PC-9 (cell line): ENCODE measurements at places on chromosomes 16 and 17. TPM values are rescaled to one million over a fixed set of nuclear protein-coding genes. Genes with fewer than 3 reads are reported as not detected.

MYH13 gene
- total RNA-seq = not detected in 2 replicates

CCDC92B gene
- 1.9 and 3.0 TPM in 2 replicates for total RNA-seq

HSD17B1 gene
- total RNA-seq = 0.90 and 1.3 TPM in 2 replicates

SPATA32 gene
- total RNA-seq = 0.35 and 0.48 TPM in 2 replicates

TEKT1 gene
- 0.50 and 0.61 TPM in 2 replicates for total RNA-seq

- DNase-seq = no peak
- peaks cover 52% of the 10 kb centered on the region for H3K27me3 ChIP-seq
- no peak overlapping the region for H3K4me3 ChIP-seq
- no peak overlapping the region for H3K27ac ChIP-seq
- H3K36me3 ChIP-seq = no peaks in the 10 kb centered on the region
These were observed 119.1 kb downstream of the CCDC182 start for GRCh38 chr17:57625957-57626356.

GRCh38 chr17:44956998-44957981 lies 9.7 kb upstream of the KIF18B start:
- H3K4me3 ChIP-seq = no peak overlapping the region
- no peak for DNase-seq
- peaks cover 11% of the 10 kb centered on the region; the same call in 1 of the 2 replicates for H3K4me1 ChIP-seq

- peaks cover 47% of the 10 kb centered on the region for H3K36me3 ChIP-seq
- no peak overlapping the region for H3K4me3 ChIP-seq
- DNase-seq = peak; percentile 16
- no peaks in the 10 kb centered on the region for H3K27me3 ChIP-seq
These were observed 97.4 kb upstream of the C17orf78 start for GRCh38 chr17:37278247-37278894.

DNA sequence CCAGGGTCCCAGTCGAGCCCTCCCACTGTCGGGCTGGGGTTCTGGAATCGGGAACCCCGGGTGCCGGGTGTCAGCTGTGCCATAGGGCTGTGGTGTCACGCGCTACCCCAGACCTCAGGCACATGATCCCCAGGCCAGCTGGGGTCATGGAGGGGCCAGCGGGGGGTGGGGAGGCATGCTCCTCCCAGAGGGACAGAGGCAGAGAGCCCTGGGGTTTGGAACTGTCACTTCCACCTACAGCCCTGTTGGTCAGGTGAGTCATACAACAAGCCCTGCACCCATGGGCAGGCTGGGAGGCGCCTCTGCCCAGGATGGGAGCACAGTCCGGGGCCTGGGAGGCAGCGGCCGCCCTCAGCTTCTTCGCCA lies 63.0 kb downstream of the BAIAP2 start:
- no peaks in the 10 kb centered on the region for H3K36me3 ChIP-seq
- H3K4me3 ChIP-seq = peak overlapping the region; percentile 38; the same call in 1 of the 2 replicates
- no peaks in the 10 kb centered on the region for H3K27me3 ChIP-seq

GRCh38 chr17:19730843-19731242 lies 14.5 kb upstream of the SLC47A2 start:
- no peak overlapping the region for H3K4me3 ChIP-seq
- H3K4me1 ChIP-seq = peaks cover 51% of the 10 kb centered on the region
- DNase-seq = no peak
- H3K27ac ChIP-seq = no peak overlapping the region

DNA sequence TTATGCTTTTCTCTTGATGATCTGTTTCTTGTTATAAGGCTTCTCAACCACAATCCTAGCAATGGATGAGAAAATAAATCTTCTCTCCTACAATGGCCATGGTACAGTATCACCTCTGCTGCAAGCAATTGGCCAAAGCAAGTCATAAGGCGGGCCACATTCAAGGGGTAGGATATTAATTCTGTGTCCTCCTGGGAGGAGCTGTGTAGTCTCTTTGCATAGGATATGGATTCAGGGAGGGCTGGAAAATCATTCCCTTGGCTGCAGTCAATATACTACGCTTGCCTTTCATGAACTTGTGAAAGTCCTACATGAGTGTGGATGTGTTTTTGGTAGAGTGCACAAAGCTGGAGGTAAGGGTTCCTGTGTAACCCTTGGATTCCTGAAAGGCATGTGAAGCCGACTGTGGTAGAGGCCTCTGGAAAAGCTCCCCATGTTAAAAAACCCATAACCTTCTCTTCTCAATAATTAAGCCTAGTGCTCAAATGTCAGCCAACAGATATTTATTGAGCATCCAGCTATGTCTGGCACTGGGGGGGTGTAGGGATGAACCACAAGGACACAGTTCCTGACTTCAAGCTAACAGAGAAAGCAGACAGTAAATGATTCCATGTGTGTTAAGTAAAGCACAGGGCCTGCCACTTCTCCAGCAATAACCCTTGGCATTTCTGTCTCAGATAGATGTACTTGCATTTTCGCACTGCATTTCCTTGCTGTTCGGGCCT lies 147.6 kb upstream of the HS3ST3A1 start:
- DNase-seq = no peak
- H3K36me3 ChIP-seq = no peaks in the 10 kb centered on the region
- H3K27ac ChIP-seq = no peak overlapping the region
- no peaks in the 10 kb centered on the region for H3K4me1 ChIP-seq
- H3K4me3 ChIP-seq = no peak overlapping the region

DNA sequence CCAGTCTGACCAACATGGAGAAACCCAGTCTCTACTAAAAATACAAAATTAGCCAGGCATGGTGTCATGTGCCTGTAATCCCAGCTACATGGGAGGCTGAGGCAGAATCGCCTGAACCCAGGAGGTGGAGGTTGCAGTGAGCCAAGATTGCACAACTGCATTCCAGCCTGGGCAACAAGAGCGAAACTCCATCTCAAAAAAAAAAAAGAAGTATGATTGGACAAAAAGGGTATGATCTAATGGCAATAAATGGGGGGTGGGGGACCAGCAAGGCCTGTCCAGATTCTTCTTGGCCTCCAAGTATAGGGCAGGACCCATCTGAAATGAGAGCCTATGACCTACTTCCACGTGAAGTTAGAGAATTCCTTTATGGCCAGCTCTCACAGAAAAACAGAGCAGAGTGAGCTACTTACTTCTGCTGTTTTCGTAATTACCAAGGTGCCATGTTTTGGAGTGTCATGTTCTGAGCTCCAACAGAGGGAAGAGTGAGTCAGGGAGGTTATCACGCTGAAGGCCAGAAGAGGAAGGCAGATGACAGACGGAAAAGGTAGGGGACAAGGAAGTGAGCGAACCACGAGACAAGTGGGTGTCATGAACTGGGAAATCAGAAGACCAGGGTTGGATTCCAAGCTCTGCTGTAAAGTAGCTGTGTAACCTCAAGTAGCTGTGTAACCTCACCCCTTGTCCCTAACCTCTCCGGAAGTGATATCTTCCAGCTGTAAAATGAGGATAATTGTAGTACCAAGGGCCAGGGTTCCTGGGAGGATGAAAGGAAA lies 3.6 kb upstream of the ZMYND15 start:
- H3K36me3 ChIP-seq = no peaks in the 10 kb centered on the region
- H3K4me1 ChIP-seq = peaks cover 17% of the 10 kb centered on the region; the same call in 1 of the 2 replicates
- DNase-seq = no peak
- 0 out of 2 replicates have a peak, but pooled peaks cover 5% of the 10 kb centered on the region for H3K27me3 ChIP-seq

- no peak overlapping the region for H3K27ac ChIP-seq
- H3K4me1 ChIP-seq = 0 out of 2 replicates have a peak, but pooled peaks cover 5% of the 10 kb centered on the region
- H3K27me3 ChIP-seq = no peaks in the 10 kb centered on the region
- H3K4me3 ChIP-seq = no peak overlapping the region
These were observed 217.8 kb downstream of the ZFHX3 start for GRCh38 chr16:72829846-72830775.

GRCh38 chr17:47225911-47226688 lies 17.0 kb downstream of the MYL4 start:
- peak overlapping the region; percentile 73 for H3K27ac ChIP-seq
- no peak overlapping the region for H3K4me3 ChIP-seq
- no peaks in the 10 kb centered on the region for H3K36me3 ChIP-seq
- no peak for DNase-seq
- no peaks in the 10 kb centered on the region for H3K27me3 ChIP-seq

- H3K27me3 ChIP-seq = no peaks in the 10 kb centered on the region
- no peak overlapping the region for H3K4me3 ChIP-seq
- DNase-seq = no peak
- H3K36me3 ChIP-seq = no peaks in the 10 kb centered on the region
- H3K27ac ChIP-seq = no peak overlapping the region
These were observed 308.0 kb downstream of the GRIN2A start for GRCh38 chr16:9874219-9874618.

DNA sequence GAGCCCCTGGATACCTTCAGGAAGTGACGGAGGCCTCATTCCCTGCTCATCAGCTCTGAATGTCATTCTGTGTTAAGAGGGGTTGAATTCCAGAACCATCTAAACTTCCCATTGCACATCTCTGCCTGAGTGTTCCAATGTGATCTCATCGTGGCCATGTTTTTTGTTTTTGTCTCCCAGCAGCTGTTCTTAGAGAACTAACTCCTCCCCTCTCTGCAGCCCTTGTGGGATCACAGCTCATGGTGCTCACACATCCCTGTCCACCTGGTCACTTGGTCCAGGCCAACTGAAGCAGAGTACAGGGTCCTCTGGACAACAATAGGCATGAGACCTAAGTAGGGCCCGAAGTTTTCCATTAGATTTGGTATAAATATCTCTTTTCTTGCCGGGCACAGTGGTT lies 6.0 kb upstream of the SYT17 start:
- H3K4me1 ChIP-seq = peaks cover 21% of the 10 kb centered on the region
- no peak for DNase-seq
- no peak overlapping the region for H3K27ac ChIP-seq
- no peak overlapping the region for H3K4me3 ChIP-seq
- H3K27me3 ChIP-seq = no peaks in the 10 kb centered on the region

- H3K36me3 ChIP-seq = no peaks in the 10 kb centered on the region
- peak overlapping the region; percentile 0; the same call in 1 of the 2 replicates for H3K4me3 ChIP-seq
- H3K27ac ChIP-seq = peak overlapping the region; percentile 94
- peaks cover 83% of the 10 kb centered on the region for H3K4me1 ChIP-seq
These were observed 25.3 kb upstream of the LITAF start for GRCh38 chr16:11611871-11612664.

DNA sequence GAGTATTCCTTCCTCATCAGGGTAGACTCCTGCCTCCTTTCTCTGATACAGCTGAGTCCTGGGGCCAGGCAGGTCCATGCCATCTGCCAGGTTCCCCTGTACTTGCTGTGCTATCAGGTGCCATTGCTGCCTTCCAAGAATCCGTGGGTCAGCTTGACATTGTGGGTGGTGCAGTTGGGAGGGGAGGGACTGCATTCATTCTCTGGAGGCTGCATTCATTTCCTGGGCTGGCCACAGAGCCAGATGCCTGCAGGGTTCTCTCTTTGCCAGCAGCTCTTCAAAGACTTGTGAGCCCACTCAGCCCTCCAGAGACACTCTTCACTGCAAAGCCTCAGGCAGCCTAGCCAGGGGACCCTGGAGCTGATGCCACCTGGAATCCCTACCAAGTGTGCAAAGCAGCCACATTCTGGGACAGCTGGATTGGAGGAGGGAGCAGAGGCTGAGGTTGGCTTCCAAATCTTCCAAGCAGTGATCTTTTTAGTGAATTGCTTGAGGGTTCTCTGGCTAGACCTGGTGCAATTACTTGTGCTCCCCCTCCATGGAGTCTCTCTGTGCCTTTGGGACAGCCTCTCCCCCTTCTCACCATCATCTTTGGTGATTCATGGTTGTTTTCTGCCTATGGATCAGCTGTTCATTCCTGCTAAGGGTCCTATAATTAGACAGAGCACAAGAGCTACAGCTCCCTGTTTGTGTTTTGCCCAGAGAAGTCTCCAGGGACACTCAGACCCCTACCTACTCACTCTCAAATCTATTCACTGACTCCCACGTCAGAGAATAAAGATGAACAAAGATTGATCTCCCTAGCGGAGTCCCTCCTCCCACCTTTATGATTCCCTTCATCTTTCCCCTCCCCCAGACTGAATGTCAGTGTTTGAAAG lies 20.9 kb downstream of the ANKFN1 start:
- DNase-seq = no peak
- H3K27ac ChIP-seq = no peak overlapping the region
- no peaks in the 10 kb centered on the region for H3K36me3 ChIP-seq
- H3K4me1 ChIP-seq = no peaks in the 10 kb centered on the region

- no peaks in the 10 kb centered on the region for H3K36me3 ChIP-seq
- H3K4me1 ChIP-seq = no peaks in the 10 kb centered on the region
- H3K4me3 ChIP-seq = no peak overlapping the region
These were observed 13.8 kb downstream of the HEATR3 start for GRCh38 chr16:50079397-50080140.

DNA sequence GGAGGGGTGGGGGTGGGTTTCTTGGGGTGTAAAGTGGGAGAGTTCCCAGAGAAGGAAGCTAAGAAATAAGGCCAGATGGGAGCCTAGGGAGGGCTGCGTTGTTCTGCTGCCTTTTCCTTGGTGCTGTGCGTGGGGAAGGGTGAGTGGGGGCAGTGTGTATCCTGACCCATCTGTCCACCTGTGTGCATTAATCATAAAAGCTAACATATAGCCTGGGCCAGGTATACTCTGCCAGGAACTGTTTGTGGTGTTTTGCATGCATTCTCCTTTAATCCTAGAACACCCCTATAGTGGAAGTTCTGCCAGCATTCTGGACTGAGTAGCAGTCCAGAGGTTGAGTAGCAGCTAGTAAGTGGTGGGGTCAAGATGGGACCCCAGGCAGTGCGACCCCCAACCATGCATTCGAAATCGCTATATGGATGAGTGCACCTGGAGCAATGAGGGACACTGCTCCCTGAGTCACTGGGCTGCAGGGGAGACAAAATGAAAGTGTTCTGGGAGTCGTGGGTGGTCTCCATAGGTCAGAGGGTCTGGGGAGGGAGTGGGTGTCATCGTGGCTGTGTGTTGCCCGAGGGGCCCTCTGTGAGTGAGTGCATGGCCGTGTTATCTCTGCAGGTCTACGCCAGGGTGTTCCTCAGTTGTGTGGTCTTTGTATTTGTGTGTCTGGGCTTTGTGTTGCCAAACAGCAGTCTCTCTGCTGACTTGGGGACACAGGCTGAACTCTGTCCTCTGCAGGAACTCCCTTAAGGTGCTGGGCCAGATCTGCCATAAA lies 1.3 kb downstream of the ERBB2 start:
- peak overlapping the region; percentile 71 for H3K4me3 ChIP-seq
- no peak overlapping the region for H3K27ac ChIP-seq
- H3K36me3 ChIP-seq = no peaks in the 10 kb centered on the region
- no peaks in the 10 kb centered on the region for H3K27me3 ChIP-seq
- no peak for DNase-seq

GRCh38 chr16:51012396-51012795 lies 138.7 kb downstream of the SALL1 start:
- H3K36me3 ChIP-seq = no peaks in the 10 kb centered on the region
- H3K27ac ChIP-seq = no peak overlapping the region
- no peaks in the 10 kb centered on the region for H3K27me3 ChIP-seq
- H3K4me1 ChIP-seq = no peaks in the 10 kb centered on the region
- H3K4me3 ChIP-seq = no peak overlapping the region
